NCI-H345 (cell line): ENCODE measurements at places on chromosomes 7 and 10.

GRCh38 chr7:141074162-141074991 is 513 bp downstream of the TMEM178B start:
- DNase-seq, result peak; percentile 49

- no peak for DNase-seq
These were observed 192.1 kb upstream of the PDE1C start for GRCh38 chr7:32262315-32262714.

DNA sequence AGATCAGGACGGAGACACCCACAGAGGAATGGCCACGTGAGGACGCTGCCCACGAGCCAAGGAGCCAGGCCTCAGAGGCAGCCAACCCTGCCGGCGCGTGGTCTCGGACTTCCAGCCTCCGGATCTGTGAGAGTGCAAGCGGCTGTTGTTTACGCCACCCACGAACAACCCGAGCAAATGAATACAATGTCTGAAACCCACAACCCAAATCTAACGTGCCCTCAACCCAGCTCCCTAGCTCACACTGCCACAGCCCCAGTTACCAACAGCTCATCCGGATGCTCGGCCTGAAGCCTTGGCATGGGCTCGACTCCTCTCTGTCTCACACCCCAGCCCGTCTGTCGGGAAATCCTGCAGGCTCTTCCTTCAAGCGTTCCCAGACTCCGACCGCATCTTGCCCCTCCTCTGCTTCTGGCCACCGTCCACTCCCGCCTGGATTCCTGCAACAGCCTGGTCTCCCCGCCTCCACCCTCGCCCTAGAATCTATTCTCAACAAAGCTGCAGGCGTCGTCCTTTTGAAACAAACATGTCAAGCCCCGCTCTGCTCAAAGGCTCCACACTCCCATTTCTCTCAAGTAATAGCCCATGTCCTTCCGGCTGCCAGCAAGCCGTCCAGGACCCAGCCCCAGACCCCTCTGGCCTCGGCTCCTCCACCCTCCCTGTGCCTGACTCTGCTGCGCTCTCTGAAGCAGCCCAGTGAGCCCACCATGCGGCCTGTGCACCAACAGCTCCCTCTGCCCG is 35.3 kb downstream of the STK32C start:
- DNase-seq, result no peak

DNA sequence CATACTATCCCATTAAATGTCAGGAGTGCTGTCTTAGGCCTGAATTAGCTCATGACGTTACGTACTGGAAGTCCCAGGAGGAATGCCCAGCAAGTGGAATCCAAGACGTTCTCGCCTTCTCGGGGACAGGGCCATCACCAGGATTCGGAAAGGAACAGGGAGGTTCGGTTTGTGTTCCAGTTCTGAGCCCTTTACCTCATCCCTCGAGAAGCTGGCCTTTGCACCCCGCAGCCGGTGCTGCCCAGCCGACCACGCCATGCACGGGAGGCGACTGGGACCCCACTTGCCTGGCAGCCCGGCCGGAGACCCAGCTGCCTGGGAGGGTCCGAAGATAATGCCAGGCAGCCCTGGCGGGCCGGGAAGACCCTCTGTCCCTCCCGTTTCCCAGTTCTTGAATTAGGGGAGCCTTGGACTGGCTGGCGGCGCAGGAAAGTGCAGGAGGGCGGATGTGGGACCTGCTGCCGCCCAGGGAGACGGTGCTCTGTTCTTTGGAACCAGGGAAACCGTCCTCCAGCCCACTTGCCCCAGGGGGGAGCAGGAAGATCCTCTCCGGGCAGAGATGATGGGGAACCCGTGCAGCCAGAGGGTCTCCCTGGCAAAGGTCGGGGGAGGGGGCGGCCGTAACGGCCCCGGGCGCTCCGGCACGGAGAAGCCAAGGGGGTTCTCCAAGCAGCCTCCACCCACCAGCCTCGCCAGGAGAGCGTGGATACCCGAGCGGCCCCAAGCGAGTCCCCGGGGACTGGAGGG is 671 bp upstream of the CHST3 start:
- DNase-seq, result no peak
